ENCODE measurements at places on chromosomes 2 and 18.

DNA sequence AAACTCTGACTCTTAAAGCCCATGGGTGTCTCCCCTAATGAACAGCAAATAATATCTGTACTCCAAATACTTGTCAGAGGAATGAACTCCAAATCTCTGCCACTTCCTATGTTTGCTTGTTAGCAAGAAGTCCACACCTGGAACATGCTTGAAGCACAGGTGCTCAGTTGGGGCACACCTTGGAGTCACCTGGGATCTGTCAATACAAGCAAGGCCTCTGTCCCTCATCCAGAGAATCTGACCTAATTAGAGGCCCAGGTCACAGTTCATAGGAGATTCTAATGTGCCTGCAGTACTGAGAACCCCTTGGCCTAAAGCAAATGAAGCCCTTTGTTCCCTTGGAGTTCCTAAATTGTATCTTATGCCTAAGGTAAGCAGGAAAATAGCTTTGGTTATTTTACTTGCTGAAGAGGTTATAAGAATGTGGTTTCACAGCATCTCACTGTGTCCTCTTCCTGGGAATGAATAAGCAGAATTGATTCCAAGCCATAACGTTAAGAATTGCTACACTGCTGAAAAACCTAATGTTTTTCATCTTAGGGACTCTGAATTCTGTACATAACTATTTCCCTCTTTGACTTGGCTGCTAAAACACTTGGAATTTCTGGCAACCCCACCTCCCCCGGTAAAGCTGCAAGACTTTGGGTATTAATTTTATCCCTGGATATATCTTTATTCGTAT lies 113.4 kb downstream of the PIEZO2 start:
- DNase-seq, result no peak

DNA sequence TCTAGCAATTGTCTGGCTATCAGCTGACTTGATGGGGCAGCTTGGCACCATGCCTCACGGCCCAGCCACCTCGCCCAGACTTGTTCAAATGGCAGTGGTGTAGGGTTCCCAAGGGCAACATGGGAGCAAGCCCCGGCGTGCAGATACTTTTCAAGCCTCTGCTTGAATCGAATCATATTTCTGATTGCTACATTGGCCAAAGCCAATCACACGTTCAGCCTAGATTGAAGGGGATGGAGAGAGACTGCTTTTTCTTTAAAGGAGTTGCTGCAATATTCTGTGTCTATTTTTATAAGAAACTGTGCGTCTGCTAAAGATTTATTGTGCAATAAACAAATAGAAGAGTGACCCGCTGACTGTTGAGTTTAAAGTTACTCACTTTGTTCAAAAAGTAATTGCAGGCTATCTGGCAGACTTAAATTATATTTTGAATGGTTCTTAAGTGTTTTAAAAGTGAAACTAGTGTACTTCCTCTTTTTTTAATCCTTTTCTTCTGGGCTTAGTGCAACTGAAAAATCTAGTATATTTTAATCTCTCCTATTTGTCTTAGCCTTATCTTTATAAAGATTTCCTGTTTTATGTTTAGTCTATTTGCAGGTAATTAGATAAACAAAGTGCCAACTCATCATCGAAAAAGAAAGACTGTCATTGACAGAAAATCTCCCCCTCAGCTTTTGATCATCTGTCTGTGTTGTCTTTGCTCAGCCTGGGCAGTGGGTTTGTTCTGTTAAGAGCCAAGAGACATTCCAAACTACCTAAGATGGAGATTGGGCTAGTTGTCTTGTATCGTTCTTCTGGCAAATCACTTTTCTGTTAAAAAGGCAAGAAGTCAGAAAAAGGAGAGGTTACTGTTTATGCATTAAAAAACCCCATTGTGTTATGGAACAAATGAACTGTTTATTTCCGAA lies 156.1 kb downstream of the TPGS2 start:
- no peak for DNase-seq

- no peak for DNase-seq
Measured at GRCh38 chr2:219620546-219620945, 6.9 kb upstream of the SLC4A3 start.

GRCh38 chr2:239574434-239575156 lies 173.8 kb upstream of the HDAC4 start:
- DNase-seq, result no peak

- DNase-seq, result no peak
Measured at GRCh38 chr2:128433911-128434550, 115.4 kb upstream of the HS6ST1 start.

DNA sequence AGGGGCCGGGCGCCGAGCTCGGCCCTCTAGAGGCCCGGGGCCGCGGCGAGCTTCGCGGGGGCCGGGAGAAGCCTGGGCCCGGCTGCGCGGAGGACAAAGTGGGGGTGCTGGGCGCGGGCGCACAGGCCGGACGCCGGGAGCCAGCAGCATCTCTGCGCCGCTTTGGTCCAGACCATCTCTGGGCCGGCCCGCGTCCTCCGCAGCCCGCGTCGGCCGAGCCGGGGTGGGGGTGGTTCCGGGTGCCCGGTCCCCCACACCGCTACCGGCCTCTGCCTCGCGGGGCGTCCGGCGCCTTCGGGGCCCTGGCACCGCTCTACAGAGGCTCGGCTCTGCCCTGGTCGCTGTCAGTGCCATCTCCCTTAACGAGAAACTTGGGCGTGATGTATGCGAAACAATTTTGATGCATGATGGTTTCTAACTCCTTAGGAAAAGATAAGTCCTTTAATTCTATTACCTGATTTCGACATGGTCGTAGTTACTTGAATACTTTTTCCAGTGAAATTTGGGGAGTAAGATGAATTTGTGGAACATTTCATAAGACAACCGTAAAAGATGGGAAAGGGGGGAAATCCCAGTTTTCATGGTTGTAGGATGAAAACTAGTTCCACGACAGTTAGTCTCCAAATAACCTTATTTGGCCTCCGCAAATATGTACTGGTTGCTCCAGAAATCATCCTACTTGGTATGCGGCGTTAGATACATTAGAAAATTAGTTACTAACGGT lies 562 bp downstream of the TWSG1 start:
- no peak for DNase-seq

DNA sequence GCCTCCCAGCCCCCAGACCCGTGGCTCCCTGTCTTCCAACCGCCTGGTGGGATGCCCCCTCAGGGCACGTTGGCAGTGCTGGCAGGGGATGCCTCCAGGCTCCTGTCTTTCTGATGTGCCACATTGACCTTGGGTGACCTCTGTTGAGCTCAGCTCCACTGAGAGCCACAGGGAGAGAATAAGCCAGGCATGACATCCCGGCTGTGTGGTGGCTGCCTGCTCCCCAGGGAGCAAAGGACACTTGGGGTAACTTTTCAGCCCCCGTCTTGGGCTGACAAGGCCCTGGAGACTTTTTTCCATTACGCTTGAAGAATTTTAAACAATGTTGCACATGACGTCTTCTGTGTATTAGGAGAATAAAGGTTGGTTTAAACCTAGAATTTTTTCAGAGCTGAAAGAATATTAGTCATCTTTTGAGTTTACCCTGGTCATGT lies 246.0 kb downstream of the TSN start:
- DNase-seq, result no peak

- no peak for DNase-seq
Measured at GRCh38 chr2:213537579-213537978, 253.3 kb downstream of the SPAG16 start.

- no peak for DNase-seq
Measured at GRCh38 chr2:20235655-20236305, 10.8 kb upstream of the SDC1 start.

DNA sequence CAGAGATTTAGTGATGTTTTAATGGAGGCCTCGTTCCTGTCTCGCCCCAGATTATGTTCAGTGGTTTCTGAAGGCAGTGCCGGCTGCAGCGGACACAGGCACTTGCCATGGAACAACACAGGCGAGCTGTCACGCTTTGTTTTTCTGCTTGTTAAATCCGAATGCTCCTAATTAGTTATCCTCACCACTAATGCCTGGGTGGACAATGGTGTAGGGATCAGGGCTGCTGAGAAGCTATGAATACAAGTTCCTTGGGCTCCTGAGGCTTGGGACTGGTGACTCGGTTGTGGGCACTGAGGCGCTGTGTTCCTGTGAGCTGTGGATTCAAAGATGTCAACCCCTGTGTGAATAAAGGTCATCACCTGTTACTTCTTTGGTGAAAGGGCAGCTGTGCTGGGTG lies 123.5 kb downstream of the PLEKHM3 start:
- no peak for DNase-seq

DNA sequence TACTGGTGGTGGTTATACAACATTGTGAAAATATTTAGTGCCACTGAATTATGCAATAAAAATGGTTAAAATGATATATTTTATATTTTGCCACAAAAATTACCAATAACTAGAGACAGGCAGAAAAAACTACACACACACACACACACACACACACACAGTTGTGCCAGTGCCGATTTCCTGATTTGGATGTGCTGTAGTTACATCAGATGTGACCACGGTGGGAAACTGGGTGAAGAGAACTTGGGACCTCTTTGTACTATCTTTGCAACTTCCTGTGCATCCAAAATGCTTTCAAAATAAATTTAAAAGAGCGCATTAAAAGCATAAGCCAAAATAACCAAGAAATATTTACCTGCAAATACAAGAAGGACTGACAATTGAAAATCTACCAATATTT lies 61.6 kb upstream of the CCBE1 start:
- no peak for DNase-seq

GRCh38 chr18:69980982-69981804 lies 33.5 kb upstream of the CD226 start:
- DNase-seq, result no peak
